ENCODE measurements at places on chromosomes 12 and 14. TPM values are rescaled to one million over a fixed set of nuclear protein-coding genes. Genes with fewer than 3 reads are reported as not detected.

Gene ARMH4
- not detected for total RNA-seq

DNA sequence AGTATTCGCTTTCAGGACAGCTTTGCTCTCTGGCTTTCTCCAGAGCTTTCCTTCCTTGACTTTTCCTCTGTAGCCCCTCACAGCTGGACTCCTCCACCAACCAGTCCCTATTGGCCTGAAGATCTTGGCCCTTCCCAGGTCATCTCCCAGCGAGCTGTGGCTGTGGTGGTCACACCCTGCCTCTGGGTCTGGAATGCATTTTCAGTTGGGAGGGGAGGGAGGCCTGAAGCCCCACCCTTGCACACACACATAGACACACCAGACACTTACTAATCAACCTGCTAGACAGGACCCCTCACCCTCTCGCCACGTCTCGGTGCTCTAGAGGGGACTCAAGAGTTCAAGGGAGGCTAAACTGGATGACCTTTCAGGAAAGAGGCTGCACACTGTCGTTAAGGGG, 13.9 kb downstream of the JDP2 start:
- ATAC-seq, result no peak

Gene TC2N
- total RNA-seq, result 39.2 TPM

Gene MYH6
- total RNA-seq, result 0.71 TPM

- peak; percentile 65 for ATAC-seq
These were observed 14.2 kb downstream of the HEBP1 start for GRCh38 chr12:12985817-12986408.

GRCh38 chr12:11015775-11016430, 6.5 kb downstream of the TAS2R19 start:
- no peak for ATAC-seq

Gene SLC22A17
- 3.0 TPM for total RNA-seq

DNA sequence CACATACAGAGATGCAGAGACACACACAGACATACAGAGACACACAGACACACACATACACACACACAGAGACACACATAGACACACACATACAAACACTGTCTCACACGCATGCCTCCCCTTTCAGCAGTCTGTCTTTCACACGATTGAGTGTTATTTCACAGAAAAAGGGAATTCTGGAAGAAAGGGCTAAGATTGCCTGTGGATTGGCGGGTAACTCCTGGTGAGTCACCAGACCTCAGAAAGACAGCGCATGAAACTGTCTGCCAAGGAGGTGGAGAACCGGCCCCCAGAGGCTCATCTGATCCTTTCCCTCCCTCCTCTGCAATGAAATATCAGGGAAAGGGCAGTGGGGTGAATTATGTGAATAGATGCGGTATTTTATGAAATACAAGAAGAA, 127.2 kb upstream of the GSC start:
- ATAC-seq, result no peak

DNA sequence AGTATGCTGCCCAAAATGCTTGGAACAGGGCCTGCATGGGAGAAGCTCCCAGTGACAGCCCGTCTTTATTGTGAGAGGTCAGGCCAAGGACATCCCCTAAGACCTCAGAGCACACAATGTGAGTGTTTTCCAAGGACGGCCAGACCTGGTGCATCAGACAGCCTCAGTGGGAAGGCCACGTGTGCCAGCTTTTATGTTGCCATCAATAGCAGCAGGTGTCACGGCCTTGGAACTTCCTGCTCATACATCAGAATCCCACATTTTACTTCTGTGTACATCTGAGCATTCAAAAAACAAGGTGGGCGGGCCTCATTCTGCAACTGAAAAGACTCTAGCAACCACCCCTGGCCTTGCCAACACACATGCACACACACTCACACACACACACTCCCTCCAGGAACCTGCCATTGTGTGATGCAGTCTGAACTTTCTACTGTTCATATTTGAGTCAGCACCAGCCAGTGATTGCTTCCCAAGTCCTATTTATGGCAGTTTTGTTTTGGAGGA, 753.1 kb upstream of the TBX3 start:
- no peak for ATAC-seq

Gene TULP3
- 9.3 TPM for total RNA-seq

- ATAC-seq, result no peak
These were observed 355.5 kb downstream of the DIO2 start for GRCh38 chr14:79855789-79856188.

Measured in activated T-helper 17 cell treated with anti-CD3 and anti-CD28 coated beads, Interleukin-2, amount 50 U/mL, for 72 hours (primary cell).